Fibroblast of mammary gland (primary cell): ENCODE measurements at places on chromosomes 12 and 14.

GRCh38 chr14:100278702-100279101 is 27.5 kb downstream of the SLC25A29 start:
- DNase-seq, result peak; percentile 50

- DNase-seq, result no peak
Observed at GRCh38 chr14:60933920-60934655, 46.8 kb downstream of the TRMT5 start.

GRCh38 chr12:116171549-116171948 is 105.9 kb downstream of the MED13L start:
- peak; percentile 19 for DNase-seq

- DNase-seq, result no peak
Observed at GRCh38 chr14:95025941-95026340, 131.4 kb downstream of the DICER1 start.

GRCh38 chr12:93358058-93358457 is 19.7 kb upstream of the NUDT4 start:
- DNase-seq, result no peak

GRCh38 chr14:59534361-59534987 is 42.1 kb downstream of the CCDC175 start:
- DNase-seq, result no peak

DNA sequence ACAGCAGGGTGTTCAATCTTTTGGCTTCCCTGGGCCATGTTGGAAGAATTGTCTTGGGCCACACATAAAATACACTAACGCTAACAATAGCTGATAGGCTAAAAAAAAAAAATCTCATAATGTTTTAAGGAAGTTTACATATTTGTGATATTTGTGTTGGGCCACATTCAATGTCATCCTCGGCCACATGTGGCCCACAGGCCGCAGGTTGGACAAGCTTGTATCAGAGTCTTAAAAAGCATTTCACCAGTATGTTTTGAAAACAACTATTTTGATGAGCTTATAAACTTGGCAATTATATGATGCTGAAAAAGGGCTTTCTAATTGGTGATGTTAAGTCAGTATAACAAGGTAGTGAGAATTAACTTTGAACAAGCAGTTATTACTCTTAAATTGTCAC is 78.9 kb downstream of the PIK3C2G start:
- DNase-seq, result no peak

GRCh38 chr14:63192085-63192484 is 12.2 kb upstream of the RHOJ start:
- peak; percentile 8 for DNase-seq

- no peak for DNase-seq
Observed at GRCh38 chr14:61154641-61155040, 126.5 kb downstream of the TMEM30B start.

GRCh38 chr12:24527102-24527501 is 421.8 kb downstream of the BCAT1 start:
- no peak for DNase-seq

GRCh38 chr12:64876388-64877071 is 52.1 kb downstream of the TBC1D30 start:
- no peak for DNase-seq

DNA sequence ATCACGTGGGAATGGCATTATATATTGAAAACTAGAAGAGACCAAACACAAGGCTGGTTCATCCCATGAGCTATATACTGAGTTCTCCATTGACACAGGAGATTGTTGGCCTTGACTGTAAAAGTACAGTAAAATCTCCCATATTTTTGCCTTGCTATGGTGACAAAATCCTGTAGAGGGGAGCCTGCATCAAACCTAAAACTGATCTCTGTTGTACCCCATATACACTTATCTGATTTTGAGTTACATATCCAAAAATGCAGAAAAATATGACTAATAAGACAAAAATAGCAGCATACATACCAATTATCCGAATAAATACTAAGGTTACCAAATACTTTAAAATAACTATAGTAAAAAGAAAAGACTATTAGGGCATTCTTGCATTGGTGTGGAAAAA is 60.4 kb downstream of the TMTC3 start:
- no peak for DNase-seq

DNA sequence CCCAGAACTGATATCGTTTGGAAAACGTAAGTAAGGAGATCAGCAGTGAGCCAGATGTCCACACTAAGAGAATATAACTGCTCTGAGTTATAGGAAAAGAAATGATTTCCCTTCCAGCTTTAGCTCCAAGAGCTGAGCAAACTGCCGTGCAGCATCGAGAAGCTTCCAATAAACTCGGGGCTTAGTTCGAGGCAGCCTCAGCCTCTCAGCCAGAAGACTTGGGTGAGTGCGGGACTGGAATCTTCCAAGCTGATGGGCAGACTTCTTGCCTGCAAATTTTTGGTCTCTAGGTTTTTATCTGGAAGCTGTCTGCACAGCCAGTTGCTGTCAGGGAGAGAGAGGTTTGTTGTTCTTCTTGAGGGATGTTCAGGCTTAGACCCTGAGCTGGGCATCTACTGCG is 196.1 kb downstream of the PHETA1 start:
- DNase-seq, result no peak

DNA sequence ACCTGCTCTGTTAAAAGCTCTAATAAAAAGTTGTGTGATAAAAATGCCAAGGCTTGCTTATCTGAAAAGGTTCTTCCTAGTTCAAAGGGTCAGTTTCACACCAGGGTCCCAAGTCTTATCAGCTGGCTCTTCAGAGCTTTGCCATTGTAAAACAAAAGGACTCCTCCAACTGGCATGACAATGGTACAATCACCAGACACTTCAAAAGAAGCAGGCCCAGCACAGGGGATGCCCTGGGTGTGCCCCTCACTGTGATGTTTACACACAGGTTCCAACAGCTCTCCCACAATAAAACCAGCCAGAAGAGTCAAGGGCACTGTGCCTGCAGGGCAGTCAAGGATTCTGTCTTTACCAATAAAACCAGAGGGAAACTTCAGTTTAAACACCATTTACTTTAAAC is 78.7 kb downstream of the PRICKLE1 start:
- no peak for DNase-seq

DNA sequence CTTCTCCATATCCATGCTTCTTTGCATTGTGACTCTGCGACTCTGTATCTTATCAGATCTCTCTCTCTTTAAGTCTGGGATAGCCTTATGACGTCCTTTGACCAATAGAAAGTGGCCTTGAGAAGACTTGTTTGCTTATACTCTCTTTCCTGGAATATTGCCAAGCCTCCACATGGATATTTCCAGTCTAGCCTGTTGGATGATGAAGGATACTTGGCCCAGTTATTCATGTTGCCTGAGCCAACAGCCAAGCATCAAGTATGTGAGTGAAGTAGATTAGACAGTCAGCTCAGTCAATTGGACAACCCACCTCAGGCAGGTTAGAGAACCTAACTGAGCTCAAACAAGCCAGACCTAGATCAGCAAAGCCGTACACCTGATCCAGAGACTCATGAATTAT is 864.2 kb upstream of the MGAT4C start:
- DNase-seq, result peak; percentile 25

DNA sequence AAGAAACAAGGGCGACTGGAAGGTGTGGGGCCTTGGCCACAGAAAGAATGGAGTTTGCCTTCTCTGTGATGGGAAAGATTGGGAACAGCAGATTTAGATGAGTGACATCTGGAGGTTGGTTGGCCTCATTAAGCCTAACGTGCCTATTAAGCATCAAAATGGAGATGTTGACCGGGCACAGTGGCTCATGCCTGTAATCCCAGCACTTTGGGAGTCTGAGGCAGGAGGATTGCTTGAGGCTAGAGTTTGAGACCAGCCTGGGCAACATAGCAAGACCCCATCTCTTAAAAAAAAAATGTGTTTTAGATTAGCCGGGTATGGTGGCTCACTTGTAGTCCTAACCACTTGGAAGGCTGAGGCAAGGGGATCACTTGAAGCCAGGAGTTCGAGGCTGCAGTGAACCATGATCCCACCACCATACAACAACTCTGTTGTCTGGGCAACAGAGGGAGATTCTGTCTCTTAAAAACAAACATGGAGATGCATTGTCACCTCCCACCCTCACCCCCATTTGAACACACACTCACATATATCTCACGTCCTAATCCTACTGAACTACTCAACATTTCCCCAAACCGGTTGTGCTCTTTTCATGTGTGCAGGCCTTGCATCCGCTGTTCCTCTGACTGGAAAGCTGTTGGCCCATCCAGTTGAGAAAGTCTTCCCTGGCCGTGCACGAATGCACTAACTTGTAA is 172.1 kb downstream of the ETV6 start:
- DNase-seq, result no peak

DNA sequence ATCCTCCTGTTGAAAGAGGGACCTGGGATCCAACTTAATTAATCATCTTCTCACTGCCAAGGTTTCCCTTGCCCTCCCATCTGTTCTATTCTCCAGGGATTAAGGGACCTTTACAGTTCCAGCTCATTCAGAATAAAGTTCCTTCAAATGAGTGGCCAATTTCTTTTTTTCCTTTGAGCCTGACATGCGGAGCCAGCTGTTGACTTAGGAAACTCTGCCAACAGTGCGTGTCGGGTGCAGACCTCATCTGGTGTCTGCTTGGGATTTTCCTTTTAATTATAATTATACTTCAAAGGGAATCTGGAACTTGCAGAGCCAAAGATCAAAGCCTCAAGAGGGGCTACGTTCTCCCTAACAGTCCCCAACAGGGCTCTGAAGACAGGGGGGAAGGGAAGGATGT is 64.8 kb downstream of the CCDC60 start:
- DNase-seq, result no peak

DNA sequence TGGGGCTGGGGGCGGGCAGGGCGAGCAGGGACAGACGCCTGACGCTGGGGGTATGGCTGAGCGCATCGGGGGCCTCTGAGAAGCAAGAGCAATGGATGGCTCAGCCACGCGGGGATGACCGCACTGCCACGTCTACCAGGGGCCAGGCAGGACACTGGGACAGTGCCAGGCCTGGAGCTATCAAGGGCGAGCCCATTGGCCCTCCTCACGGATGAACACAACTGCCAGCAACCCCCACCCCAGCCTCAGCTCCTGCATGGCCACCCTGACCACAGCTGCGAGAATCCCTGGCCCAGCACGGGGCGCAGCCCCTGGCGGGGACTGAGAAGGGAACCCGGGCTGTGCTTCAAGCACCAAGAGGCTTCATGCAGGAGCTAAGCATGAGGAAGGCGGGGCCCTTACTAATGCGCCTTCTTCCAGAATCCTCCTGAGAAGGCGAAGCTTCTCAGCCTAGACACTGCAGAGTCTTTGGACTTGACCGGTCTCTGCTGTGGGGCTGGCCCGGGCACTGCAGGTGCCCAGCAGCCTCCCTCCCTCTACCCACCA is 9.5 kb downstream of the ARL6IP4 start:
- DNase-seq, result no peak
